CD8-positive, alpha-beta memory T cell (primary cell): ENCODE measurements at places on chromosomes 12 and 14.

GRCh38 chr14:69712599-69713088, 54.3 kb upstream of the SRSF5 start:
- DNase-seq: no peak

DNA sequence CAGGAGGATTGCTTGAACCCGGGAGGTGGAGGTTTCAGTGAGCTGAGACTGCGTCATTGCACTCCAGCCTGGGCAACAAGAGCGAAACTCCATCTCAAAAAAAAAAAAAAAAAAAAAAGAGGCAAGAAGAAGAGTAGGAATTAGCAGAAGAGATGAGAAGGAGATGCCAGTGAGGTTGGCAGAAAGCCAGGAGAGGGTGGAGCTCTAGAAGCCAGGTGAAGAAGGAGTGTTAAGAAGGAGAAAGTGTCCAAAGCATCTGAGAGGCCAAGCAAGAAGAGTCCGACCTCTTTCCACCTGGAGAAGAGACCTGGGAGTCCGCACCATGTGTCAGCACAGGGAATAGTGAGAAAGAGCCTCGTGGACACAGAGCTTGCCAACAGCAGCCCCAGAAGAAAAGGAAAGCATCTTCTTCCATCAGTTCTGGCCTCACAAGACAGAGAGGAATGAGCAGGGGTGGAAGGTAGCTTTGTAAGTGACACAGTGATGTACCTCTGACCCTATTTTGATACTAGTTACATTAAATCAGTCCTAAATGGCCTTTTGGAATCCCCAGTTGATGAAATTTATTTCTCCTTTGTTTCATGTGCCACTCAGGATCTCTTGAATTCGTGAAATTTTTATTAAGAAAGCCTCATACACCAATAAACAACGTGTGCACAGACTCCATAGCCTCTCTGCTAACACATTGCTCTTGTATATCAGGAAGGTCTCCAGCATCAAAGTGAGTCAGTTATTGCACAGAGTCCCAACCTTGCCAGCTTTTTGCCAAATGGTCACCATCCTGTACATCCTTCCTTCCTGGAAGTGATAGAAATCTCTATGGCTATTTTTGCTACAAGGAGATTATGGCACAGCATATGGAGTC, 70.6 kb downstream of the SAMD4A start:
- no peak for DNase-seq

- no peak for DNase-seq
Measured at GRCh38 chr14:103118018-103118662, 5.1 kb upstream of the TNFAIP2 start.

DNA sequence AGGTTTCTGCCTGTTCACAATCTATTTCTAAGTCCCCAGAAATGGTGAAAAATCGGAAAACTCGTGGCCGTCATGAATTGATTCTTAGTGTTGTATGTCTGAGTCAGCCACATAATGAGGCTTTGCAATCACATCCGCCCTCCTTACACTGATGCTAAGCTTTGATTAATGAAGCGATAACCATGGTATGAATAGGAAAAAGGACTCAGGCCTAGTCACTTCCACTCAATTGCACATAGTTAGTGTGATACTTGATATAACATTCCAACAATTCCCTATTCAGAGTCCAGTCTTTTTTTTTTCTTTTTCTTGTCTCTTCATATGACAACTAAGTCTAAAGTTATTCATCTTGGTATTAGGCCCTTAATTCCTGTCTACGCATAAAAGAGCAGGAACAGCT, 1231.0 kb downstream of the VRK1 start:
- DNase-seq: no peak

DNA sequence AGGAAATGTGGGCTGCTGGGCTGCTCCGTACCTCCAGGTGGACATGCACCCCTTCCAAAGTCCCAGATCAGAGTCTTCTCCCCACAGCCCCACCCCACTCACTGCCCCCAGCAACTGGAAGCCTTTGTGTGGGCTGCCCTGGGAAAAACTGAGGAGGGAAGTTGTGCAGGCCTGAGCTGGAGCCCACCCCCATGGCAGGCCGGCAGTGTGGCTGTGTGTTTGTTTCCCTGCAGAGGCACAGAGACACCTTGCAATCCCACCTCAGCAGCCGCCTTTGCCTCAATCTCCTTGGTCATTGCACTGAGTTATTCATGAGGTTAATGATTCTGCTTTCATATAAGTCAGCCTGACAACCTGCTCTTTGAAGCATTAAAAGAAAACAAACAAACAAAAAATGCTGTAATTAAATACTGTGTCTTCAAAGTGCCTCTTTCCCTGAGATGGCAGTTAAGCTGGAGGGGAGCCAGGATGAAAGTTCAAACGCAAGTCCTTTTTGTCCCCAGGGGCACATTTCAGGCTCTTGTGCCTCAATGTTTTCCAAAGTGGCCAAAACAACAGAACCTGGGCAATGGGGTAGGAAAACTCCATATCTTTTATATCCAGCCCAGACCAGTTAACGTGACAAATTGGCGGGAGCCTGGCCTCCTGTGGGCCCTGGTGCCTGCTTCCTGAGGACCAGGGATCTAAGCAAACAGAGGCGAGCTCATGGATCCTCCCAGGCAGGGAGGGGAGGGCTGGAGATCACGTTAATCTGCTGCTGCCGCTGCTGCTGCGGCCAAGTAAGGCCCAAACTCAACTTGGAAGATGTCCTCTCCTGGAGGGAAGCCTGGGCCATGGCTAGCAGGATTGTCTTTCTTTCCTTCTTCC, 51.9 kb upstream of the TSPAN11 start:
- no peak for DNase-seq

- DNase-seq: no peak
Measured at GRCh38 chr12:77830583-77831351, at the start of gene NAV3. Gene NAV3 (plus strand): TSS chr12:77830894. CDS start chr12:77831462, 568 bp downstream.

DNA sequence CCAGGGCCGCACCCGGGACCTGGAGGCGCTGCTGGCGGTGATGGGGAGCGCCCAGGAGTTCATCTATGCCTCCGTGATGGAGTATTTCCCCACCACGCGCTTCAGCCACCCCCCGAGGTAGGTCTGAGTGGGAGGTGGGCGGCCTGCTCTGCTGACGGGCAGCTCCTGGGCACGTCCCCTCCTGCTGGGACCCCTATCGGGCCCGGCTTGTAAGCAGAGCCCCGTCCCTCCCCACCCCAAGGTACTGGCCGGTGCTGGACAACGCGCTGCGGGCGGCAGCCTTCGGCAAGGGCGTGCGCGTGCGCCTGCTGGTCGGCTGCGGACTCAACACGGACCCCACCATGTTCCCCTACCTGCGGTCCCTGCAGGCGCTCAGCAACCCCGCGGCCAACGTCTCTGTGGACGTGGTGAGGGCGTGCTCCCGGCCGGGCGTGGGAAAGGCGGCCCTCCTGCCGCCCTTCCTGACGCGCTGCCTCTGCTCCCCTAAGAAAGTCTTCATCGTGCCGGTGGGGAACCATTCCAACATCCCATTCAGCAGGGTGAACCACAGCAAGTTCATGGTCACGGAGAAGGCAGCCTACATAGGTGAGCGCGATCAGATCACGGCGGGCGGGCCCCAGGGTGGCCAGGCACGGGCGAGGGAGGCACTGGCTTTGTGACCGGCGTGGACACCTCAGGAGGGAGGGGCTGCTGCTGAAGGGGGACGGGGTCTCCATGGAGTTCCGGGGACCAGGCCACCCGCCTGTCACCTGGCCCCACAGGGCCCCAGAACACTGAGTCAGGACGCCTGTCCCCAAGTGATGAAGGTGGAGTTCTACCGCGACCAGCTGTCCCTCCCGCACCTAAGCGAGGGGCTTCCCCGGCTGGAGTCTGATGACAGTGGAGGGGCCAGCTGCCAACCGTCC, 7.3 kb downstream of the PLD4 start:
- DNase-seq: no peak

DNA sequence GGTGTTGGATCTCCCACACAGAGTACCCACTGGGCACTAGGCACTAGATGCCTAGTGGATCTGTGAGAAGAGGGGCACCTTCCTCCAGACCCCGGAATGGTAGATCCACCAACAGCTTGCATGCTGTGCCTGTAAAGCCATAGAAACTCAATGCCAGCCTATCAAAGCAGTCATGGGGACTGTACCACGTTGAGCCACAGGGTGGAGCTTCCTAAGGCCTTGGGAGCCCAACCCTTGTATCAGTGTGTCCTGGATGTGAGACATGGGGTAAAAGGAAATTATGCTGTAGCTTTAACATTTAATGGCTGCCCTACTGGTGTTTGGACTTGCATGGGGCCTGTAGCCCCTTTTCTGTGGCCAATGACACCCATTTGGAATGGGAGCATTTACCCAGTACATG, 1024.9 kb downstream of the TMEM121 start:
- DNase-seq: no peak

DNA sequence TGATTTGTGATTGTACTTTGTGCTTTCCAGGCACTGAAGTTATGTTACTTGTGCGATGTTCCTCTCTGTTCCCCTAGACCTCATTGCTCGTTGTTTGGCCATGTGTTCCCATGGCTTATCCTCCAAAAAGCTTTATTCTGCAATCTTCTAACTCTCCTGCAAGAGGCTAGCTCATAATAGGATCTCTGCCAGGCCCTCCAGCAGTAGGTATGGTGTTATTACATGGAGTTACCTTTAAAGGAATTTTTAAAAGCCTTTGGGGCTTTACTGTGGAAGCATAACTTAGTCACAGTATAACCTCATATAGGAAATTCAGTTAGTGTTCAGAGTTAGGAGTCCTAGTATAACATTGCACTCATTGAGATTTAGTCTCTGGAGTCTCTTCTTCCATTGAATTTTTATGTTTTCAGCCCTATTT, 292.3 kb downstream of the RAD51B start:
- DNase-seq: no peak

GRCh38 chr12:130973109-130973508, 19.4 kb downstream of the ADGRD1 start:
- DNase-seq: no peak

- no peak for DNase-seq
Measured at GRCh38 chr12:67721248-67721647, 72.7 kb downstream of the DYRK2 start.

GRCh38 chr12:39372929-39373328, 70.0 kb downstream of the KIF21A start:
- no peak for DNase-seq

- DNase-seq: no peak
Measured at GRCh38 chr12:88767699-88768098, 187.4 kb upstream of the KITLG start.

GRCh38 chr12:53325511-53326061, 4.2 kb upstream of the AAAS start:
- no peak for DNase-seq

GRCh38 chr12:61781021-61781581, 479.1 kb upstream of the USP15 start:
- no peak for DNase-seq

DNA sequence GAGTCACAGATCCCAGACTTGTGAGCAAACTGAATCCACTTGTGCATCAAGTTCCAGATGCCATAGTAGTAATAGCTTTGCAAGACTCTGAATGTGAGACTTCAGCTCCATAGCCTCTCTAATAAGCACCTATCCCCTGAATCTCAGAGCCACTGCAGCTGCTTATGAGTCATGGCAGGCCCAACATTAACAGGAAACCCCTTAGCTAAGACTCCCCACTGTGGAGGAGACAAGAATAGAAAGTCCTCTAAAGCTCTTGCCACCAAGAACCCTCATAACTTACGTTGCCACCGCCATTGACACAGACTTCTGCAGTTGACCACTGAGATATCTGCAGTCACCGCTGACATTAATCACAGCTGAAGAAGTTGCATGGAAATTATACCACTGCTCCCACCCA, 62.9 kb upstream of the PDE3A start:
- DNase-seq: no peak

- DNase-seq: no peak
Measured at GRCh38 chr12:105799103-105799502, 339.7 kb downstream of the NUAK1 start.

DNA sequence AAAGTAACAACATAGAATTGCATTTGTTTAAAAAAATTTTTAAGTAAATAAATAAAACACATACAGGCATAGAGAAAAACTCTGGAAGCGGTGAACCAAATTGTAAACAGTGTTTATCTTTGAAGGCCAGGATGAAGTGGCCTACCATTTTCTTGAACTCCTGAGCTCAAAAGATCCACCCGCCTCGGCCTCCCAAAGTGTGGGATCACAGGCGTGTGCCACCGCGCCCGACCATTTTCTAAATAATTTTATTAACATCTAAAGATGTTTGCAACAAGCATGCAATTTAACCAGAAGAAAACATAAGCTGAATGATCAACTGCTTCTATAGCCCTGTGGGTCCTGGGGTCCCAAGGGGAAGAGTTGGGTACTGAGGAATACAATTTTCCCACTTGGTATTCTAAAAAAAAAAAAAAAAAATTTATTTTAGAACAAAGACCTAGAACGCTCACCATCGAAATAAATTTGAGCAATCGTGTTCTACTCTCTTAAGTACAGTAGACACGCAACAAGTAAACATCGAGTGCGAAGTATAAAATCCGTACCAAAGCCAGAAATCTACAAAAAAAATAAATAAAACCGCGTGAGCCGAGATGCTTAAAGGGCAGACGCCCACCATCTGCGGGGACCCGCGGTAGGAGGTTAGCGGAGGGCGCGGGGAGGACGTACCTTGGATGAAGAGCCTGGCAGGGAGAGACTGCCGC, 484 bp downstream of the MIS18BP1 start:
- DNase-seq: no peak

- DNase-seq: peak; percentile 43
Measured at GRCh38 chr12:59597385-59597781, 1.6 kb downstream of the SLC16A7 start.

- no peak for DNase-seq
Measured at GRCh38 chr14:103641161-103641560, 12.2 kb downstream of the KLC1 start.

GRCh38 chr12:64609536-64610078, 688 bp upstream of the RASSF3 start:
- DNase-seq: no peak

DNA sequence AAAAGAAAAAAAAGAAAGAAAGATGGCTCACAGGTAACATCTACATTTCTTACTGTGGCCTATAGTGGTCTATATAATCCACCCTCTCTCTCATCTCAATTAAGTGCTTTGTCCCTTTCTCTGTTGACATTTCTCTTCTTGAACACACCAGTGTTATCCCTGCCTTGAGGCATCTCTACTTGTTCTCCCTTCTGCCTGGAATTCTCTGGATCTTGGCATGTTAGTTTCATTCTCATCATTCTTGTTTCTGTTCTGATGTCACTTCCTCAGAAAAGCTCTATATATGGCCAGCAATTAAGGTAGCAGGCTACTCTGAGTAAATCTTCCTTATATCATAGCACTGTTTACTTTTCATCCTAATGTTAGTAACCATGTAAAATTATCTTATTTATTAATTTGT, 155.7 kb upstream of the PDZRN4 start:
- DNase-seq: no peak

DNA sequence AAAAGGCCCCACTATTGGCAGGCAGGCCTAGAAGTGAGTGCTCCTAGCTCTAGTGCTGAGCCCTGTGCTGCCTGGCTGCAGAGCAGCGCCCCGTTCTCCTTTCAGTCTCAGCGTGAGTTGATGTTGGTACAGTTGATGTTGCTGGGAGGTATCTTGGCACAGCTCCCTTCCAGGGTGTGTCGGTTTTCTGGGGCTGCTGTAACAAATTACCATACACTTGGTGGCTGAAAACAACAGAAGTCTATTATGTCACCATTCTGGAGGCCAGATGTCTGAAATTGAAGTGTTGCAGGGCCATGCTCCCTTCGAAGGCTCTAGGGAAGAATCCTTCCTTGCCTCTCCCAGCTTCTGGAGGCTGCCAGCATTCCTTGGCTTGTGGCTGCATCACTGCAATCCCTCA, 151.4 kb downstream of the TSPAN9 start:
- no peak for DNase-seq

- DNase-seq: no peak
Measured at GRCh38 chr12:116381240-116381743, 103.8 kb upstream of the MED13L start.

GRCh38 chr14:55120571-55121495, 8.2 kb upstream of the LGALS3 start:
- DNase-seq: no peak
